Activated naive CD4-positive, alpha-beta T cell (primary cell): ENCODE measurements at places on chromosomes 2 and 18.

GRCh38 chr2:11830708-11831301 lies 84.4 kb downstream of the LPIN1 start:
- DNase-seq = no peak

DNA sequence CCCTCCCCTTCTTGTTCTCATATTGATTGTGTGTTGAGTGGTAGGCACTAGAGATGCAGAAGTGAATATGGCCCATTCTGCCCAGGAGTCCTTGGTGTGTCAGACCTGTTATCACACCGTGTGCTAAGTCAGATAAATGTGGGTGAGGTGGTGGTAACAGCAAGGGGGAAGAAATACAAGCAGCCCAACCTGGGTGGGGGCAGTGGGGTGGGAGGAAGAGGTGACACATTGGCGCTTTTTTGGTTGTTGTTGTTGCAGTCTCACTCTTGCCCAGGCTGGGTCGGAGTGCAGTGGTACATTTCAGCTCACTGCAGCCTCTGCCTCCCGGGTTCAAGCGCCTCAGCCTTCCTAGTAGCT lies 12.8 kb downstream of the B3GNT2 start:
- no peak for DNase-seq

GRCh38 chr2:19806591-19806990 lies 95.2 kb downstream of the TTC32 start:
- no peak for DNase-seq

GRCh38 chr2:234768608-234769196 lies 183.1 kb upstream of the SH3BP4 start:
- no peak for DNase-seq

DNA sequence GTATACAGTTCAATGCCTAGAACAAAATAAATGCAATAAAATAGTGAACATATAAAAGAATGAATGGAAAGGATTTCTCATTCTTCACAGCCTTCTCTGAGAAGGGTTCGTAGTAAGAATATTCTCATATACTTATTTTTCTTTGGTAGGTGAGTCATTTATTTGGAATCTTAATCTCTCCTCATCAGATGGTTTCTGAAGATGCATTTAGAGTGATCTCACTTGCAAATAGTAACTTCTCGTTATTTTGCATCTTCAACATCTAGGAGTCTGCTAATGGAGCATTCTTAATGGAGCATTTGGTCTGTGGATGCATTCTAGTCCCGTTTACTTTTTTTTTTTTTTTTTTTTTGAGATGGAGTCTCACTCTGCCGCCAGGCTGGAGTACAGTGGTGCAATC lies 3.9 kb downstream of the UBXN4 start:
- no peak for DNase-seq

- no peak for DNase-seq
These were observed 25.2 kb upstream of the CASP10 start for GRCh38 chr2:201157694-201158093.

DNA sequence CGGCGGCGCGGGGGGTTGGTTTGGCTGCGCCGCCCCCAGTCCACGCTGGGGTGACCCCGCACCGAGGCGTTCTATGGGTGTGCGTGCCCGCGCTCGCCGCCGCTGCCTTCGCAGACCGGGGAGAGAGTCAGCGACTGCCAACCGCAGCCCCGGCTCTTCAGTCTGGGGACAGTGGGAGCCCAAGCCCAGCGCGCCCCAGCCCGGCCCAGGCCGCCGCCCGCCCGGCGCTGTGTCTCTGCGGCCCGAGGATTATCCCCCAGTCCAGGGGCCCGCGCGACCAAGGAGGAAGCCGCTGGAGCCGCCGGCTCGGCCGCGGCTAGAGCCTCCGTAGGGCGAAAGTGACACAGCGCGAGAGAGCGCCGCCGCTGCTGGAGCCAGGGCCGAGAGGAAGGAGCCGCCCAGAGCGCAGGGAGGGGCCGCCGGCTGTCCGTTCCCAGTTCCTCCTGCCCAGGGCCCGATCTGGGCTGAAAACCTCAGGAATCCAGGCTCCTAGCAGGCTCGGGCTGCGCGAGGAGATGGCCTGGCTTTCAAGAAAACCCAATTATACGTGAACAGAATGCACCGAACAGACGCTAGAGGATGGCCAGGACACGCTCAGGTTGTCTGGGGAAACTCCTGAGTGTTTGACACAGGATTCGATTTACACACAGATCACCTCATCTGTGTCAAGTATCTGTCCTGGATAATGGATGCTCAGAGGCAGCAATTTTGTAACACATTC lies 2.4 kb downstream of the CTIF start:
- DNase-seq = no peak

- no peak for DNase-seq
These were observed 66.0 kb downstream of the TTC32 start for GRCh38 chr2:19835781-19836281.

GRCh38 chr2:182565911-182566567 lies 139.2 kb upstream of the PDE1A start:
- no peak for DNase-seq

GRCh38 chr2:43905871-43906270 lies 67.1 kb downstream of the ABCG8 start:
- DNase-seq = no peak

DNA sequence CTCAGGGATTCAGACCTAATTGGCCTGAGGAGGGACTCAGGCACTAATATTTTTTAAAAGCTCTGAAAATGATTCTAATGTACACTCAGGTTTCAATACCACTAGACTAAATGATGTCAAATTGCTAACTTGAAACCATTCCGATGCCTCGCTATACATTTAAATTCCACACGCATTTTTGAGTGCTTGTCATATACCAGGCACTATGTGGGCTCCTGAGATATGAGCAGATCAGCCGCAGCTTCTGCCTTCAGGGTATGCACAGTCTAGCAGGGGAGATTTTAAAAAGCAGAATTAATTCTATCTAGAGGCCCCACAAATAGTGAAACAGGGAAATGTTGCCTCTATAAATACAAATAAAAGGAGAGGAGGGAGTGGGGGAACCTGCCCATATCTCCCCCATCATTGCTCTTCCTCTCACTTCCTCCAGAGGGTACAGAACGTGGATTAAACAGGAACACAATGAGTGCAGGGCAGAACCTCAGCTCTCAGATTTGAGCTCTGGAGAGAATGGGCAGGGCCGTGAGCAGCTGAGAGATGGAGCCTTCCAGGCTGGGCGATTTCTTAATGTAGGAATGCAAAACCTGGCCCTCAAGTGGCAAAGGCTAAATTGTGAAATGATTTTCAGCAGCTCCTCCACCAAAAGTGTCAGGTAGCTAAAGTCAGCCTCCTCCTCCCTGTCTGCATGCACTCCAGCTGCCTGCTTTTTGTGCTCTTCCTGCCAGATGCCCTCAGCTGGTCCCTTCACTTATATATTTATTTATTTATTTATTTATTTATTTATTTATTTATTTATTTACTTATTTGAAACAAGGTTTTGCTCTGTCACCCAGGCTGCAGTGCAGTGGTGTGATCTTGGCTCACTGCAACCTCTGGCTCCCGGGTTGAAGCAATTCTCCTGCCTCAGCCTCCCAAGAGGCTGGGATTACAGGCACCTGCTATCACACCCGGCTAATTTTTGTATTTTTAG lies 24.6 kb upstream of the LBH start:
- DNase-seq = no peak

GRCh38 chr18:50158866-50159653 lies 35.9 kb downstream of the MYO5B start:
- DNase-seq = no peak

DNA sequence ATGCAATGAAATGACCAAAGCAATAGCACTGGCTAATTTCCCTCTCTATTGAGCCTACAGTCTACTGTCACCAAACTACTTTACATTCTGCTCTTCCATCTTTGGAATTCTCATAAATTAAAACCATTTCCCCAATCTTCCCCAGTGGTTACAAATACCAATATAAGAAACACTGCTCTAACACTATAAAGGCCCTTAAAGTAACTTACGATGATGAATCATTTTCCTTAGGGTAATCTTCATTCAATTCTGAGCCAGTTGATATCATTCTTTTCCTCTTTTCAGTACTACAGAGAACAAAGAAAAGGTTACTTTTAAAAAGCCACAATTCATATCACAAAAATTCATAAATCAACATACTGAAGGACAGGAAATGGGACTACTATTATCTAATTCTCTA lies 22.1 kb downstream of the USP37 start:
- no peak for DNase-seq

DNA sequence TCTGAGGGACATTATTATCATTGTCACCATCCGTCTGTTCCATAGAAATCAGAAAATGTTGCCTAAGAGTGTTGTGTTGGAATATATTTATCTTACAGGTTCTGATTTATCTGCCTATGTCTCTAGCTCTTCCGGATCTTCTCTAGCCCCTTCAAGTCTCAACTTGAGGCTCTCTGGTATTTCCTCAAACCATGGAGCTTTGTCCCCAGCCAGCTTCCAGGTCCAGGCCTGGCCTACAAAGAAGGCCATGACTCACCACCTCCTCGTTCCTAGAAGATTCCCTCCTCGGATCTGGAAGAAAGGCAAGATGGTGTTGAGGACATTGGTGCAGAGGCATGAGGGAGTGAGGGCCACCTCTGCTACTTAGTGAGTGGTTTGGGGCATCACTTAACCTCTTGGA lies 122.1 kb upstream of the TRIB2 start:
- DNase-seq = no peak

- no peak for DNase-seq
These were observed 37.6 kb upstream of the FOSL2 start for GRCh38 chr2:28354920-28355520.

DNA sequence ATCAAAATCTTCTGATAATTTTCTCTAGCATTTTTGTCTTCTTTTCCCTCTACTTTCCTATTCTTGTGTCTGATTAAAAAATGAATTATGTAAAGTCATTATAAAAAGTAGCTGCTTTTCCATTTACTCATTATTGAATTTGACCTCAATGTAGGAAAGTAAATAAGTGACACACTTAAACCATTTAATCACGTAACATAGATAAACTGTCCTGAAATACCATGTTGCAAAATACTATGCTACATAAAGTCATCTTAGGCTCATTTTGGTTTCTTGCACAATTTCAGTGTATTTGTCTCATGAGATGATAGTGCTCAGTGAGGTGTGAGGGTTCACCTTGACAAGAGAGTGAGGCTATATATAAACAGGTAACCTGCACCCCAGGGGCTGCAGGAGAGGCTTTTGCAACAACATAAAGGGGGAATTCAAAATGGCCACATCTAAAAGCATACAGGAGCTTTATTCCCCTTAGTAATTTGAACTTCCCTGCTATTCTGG lies 502.7 kb downstream of the RNF144A start:
- DNase-seq = no peak

DNA sequence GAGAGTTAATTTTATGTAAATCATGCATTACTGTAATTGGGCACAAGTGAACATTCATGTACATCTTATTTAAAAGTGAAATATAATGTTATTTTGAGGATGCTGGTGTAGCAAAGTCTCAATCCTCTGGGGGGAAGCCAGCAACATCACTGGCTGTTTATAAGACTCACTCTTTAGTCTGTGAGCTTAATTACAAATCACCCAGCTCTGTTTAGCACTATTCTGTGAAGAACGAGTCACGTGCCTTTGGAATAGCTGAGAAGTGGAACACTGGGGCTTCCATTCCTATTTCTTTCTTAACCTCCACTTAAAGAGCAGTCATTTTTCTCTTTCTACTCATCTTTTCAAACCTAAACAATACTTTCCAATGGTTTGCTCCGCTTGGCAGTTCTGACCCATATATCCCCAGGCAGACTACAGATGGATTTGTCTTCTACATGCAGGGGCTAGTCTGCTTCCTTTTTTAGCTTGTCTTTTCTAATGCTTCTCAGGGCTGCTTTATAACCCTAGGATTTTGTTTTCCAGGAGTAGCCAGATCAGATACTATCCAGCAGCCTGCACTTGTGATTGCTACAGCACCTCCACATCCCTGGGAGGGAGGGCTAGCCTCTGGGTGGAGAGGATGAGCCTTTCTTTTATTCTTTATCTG lies 95.3 kb upstream of the CAVIN2 start:
- DNase-seq = no peak

DNA sequence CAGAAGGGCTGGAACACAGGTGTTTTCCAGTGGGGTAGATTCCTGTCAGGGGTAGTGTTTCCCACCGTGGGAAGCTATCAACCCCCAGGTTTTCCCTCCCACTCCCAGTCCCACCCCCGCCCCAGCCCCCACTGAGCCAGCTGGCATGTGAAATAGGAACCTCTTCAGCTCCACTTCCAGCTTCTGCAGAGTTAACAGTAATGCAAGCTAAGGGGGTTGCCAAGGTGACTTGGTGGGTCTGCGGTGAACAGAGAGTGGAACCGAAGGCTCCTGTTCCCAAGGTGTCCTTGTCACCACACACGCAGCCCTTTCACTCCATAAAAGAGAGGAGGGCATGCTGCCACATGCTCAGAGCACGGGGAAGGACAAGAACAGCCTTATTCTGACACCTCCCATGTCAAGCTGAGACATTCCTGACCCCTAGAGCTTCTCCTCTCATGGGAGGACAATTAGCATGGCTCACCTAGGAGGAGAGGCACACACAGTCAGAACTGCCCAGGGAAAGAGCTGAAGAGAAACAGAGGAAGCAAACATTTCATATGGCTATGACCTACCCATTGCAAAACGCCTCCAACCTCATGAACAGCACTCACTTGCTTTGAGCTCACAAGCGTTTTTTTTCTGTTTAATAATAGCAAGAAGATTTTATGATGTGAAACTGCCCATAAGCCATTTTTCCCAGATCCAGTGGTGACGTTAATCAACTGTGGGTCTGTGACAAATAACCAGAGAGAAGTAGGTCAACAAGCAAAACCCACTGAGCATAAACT lies 39.8 kb upstream of the TBC1D8 start:
- DNase-seq = no peak

- no peak for DNase-seq
These were observed 182.0 kb downstream of the TCF4 start for GRCh38 chr18:55405893-55406406.

DNA sequence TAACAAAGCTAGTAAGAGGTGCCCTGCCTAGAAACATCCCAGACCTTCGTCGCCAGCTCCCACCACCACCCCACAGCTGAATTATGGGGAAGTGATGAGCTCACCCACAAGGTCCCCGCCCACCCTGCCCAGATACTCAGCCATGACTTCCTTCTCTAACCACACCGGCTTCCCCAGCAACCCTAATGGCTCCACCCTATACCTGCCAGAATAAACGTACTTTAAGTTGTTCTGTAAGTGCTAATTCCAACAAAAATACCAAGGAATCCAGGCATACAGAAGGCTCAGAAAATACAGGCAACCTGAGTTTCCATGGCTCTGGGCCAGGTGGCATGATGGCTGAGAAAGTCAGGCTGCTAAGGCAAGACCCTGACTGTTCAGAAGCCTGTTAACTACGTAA lies 39.1 kb downstream of the TMEM163 start:
- DNase-seq = peak; percentile 13

DNA sequence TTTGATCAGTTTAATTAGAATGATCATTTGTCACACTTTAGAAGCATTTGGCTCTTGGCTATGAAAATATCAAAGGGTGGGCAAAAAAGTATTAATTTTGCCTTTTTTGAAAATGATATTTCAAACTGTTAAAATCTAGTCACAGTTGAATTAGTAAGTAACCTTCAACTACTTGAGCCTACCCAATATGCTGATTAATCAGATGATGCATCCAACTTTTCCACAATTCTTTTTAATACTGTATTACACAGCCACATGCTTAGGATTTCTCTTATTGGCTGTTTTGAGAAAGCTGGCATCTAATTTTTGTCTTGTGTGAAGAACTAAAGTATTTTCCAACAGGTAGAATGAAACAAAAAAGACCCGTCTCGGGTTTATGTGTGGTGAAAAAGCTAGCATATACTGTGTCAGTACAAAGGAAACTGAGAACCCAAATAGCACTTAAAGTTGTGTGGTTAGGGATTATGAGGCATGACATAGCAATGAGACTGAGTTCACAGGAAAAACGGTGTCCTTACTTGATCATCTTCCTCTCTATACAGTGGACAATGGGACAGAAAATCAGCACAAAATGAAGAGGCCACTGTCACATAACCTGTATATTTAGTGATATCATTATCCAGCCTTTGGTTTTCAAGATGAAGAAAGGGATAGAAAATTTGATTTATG lies 11.7 kb downstream of the OSBPL6 start:
- no peak for DNase-seq
